ENCODE measurements at places on chromosomes 5 and 9.

DNA sequence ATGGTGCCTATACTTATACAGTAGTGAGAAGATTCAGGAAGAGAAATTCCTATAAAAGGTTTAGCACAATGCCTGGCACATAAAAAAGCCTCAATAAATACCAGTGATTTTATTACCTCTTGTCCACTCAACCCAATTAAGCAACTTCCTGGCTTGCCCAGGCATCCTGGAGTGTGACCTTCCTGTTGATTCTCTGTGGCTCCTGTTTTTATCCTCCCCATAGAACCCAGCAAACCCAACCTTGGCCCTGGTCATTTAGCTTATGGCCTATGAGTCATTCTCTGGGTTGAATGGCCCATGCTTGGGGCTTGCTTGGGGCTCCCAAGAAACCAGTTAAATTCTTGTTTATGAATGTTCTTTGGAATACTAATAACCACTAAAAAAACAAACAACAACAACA, 21.4 kb upstream of the SPARC start:
- no peak for DNase-seq

GRCh38 chr5:125317536-125317995, 571.1 kb upstream of the ZNF608 start:
- no peak for DNase-seq

DNA sequence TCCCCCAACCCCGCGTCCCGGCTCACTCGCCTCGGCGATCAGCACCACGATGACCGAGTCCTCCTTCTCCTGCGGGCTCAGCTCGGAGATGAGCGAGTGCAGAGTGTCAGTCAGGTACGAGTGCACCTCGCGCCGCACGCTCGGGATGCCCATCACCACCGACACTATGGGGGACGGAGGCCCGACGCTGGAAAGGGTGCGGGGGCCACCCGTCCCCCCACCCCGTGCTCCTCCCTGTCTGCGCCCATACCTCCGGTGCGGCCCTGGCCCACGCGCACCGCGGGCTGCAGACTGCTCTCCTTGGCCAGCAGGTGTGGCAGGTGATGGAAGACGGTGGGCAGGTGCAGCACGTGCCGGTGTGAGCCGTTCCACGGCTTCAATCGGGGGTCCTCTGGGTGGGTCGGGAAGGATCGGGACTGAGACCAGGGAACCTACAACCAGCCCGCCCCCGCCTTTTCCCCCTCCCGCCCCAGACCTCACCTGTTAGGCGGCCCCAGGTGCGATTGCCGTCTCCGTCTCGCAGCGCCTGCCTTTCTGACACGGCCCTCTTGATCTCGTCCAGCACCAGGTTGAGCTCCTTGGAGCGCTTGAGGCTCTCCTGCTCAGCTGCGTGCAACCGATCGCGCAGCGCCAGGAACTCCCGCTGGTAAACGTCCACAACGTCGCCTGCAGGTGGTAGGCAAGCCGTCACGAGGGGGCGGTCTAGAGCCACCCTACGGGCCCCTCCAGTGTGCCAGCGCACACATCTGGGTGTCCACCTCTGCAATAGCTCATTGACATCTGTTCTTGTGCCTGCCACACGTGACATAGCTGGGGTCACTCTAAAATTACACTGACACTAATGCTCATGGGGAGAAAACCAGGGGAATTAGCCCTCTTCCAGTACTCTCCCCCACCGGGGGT, 5.1 kb downstream of the MGAT4B start:
- DNase-seq = peak; percentile 63

GRCh38 chr5:75005561-75005960, 46.8 kb downstream of the GCNT4 start:
- no peak for DNase-seq

- no peak for DNase-seq
Measured at GRCh38 chr5:64384765-64385164, 121.0 kb upstream of the RGS7BP start.

GRCh38 chr9:115988701-115989100, 164.9 kb upstream of the PAPPA start:
- no peak for DNase-seq

GRCh38 chr9:134213881-134214341, 49.5 kb upstream of the RNU6ATAC start:
- no peak for DNase-seq

- DNase-seq = no peak
Measured at GRCh38 chr9:131690941-131691573, 48.8 kb downstream of the RAPGEF1 start.

DNA sequence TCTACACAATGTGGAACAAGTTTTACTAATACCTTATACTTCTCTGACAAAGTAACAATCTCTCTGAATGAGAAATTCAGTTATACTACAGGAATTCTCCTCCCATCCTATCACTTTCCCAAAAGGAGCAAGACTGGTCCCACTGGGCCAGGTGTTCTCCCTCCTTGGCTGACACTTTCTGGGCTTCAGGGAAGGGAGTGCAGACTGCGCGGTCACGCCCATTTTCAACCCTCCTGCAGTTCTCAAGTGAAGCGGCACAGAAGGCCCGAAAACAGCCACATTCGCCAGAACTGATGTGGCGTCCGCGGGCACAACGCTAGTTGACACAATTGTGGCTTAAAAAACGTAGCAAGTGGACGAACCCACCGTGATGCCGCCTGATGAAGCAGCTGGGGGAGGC, 603 bp downstream of the SAXO1 start:
- no peak for DNase-seq

DNA sequence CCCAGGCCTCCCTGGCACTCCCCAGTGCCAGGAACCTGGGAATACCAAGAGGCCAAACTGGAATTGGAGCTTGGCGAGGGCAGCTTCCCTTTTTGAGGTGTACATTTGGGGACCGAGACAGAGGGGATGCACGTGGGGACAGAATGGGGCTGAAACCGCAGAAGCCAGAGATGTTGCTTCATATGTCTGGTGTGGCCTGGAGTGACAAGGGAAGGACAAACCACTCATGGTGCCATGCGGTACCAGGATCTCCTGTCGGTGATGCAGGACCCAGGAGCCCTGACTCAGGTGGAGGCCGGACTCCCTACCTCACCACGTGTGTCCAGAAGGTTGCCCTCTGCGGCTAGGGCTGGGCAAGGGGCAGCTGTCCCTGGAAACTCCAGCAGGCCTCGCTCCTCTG, 4.0 kb upstream of the CSF2 start:
- DNase-seq = no peak

DNA sequence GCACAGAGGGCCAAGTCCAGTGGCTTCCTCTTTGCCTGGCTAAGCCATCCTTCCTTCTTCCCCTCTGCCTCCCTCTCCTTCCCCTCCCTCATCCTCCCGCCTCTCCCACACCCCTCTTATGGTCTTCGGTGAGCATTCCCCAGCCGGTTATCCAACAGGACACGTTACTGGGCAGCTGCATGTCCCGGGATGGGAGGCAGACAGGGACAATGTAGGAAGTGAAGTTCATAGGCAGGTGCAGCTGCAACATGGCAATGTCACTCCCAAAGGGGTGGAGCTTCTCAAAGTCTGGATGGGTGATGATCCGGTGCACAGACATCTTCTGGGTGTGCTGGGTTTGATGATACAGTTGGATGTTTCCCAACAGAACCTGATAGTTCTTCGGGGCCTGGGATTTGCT, 71.4 kb upstream of the SPTLC1 start:
- no peak for DNase-seq

DNA sequence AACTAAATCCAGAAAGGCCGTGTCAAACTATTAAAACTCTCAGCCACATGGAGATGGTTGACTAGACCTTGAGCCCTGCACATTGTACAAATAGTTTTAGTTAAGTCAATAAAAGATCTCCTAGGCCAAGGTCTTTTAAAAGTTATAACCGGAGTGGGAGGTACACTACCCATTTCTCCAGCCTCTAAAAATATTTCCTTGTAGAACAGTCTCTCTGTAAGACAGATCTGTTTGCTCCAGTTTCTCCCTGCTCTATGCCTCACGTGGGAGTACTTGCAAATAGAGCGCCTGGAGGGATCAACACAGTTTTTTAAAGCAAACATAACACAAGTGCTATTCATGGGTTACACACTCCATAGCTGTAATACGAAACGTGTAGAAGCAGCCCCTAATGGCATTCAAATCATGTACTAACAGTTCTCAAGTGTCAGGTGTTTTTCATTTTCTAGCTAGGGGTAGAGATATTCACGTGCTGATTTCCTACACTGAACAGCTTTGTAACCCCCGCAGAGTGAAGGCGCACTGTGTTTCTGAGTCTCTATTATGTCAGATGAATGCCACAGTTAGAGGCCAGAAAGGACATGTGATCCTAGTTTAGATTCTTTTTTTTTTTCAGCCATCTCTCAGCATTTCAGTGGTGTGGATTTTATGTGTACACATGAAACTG, 703.4 kb upstream of the GRAMD2B start:
- DNase-seq = no peak

DNA sequence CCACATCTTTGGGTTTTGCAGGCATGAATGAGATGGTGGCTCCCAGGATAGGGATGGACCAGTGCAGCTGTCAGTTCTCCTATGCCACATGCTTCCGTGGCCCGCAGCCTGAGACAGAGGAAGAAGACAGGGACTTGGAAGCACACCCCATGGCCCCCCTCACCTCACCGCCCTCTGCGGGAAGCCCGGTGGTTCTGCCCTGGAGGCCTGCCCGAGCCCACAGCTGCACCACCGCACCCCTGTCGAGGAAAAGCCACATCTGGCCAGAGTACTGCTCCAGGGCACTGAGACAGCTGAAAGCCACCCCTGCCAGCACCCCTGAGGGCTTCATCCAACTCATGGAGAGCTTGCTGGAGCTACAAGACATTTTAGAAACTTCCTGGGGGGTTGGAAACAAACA, 7.6 kb upstream of the TRMT10B start:
- DNase-seq = no peak

- no peak for DNase-seq
Measured at GRCh38 chr5:169354263-169354662, 53.3 kb upstream of the SLIT3 start.

DNA sequence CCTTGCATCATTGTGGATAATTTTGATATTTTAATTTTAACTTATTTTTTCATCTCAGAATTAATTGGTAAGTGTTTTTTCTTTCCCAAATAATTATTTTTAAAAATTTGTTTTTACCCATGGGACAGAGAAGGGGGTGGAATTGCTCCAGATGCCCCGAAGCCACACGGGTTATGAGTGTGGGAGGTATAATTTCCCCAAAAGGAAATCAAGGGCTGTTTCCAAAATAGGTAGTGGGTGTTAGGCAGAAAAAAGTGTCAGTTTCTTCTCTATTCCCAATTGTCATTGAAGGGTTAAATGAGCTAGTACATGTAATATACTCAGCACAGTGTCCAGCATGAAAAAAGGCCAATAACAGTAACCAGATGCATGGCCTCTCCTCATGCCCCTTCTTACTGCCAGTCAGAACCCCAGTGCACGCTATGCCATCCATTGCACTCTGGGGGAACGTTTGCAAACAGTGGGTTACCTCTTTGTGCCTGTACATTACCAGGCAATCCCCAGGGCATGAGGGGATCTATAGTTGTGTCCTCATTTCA, 36.4 kb upstream of the ANGPTL2 start:
- DNase-seq = no peak

DNA sequence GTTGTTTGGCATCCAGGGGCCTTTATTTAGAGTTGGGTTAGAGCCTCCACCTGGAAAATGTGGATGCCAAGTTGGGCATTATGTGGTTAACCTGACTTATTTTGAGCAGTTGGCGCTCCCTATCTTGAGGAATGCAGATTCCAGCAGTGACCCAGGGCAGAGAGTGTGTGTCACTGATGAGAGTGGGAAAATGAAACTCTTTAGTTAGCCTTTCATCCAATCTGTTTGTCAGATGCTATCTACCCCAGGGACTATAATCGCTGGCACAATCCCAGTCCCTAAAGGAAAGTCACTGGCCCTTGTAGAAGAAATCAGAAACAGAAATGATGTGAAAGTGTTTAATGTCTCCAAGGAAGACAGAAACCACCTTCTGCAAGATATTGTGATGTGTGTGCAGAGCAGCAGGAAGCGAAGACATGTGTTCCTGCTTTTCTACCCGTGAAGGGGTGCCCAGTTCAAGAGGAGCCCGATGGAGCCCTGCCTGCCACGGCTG, 10.2 kb upstream of the STING1 start:
- DNase-seq = no peak

GRCh38 chr9:130829762-130830161, 5.3 kb upstream of the ABL1 start:
- DNase-seq = no peak

- no peak for DNase-seq
Measured at GRCh38 chr9:83721509-83721908, 13.8 kb upstream of the UBQLN1 start.

- no peak for DNase-seq
Measured at GRCh38 chr5:149750596-149750995, 20.5 kb downstream of the PPARGC1B start.

DNA sequence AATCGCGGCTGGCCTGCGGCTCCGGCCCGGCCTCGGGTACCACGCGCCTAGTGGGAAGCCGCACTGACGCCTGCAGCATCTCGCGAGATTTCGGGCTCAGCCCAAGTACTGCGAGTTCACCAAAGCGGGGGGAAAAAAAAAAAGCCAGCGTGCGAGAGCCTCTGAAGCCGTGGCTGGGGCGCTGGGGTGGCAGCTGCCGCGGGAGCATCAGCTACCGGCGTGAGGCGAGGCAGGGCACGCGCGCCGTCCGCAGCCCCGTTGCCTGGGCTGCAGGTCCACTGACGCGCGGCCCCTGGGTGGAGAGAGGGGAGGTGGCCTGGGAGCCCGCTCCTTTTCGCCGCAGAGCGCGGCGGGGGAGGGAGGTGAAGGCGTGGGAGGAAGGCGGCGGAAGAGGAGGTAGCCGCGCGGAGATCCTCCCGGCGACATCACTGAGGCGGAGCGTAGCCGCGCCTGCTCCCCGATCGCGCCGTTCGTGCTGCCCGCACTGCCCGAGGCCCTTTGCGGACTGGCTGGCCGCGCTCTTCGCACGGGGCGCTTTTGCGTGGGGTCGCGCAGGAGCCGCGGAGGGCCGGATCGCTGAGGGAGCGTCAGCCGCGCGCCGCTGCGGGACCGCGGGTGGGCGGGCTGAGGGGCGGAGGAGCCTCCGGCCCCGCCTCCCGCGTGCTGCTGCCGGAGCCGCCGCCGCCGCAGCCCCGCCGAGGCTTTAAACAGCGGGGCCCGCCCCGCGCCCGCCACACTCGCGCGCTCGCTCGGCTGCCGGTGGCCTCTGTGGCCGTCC, at the start of gene SLC12A2:
Gene SLC12A2, plus strand, starts transcription at position 734 of the 778 bp plus-strand sequence. CDS start 189 bp downstream, outside the sequence.
- peak; percentile 82 for DNase-seq

GRCh38 chr5:169656125-169656901, 19.2 kb downstream of the DOCK2 start:
- DNase-seq = no peak

DNA sequence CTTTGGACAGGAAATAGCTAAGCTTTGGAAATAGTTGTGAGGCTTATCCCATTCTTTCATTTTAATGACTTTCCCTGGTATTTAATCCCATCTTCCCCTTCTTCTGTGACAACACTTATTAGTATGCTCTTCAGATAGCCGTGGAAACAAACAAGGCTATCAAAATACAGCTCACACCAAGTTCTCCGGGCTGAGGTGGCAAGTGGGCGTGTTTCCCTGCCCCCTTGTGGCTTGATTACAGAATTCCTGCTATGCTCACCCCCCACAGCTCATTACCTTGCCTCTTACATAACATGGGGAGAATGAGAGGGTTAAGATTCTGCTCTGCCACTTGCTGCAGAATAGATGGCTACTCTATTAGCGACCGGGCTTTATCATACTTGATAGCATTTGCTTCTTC, 437.1 kb upstream of the TLE4 start:
- no peak for DNase-seq
